ENCODE measurements at places on chromosomes 5 and 9.

DNA sequence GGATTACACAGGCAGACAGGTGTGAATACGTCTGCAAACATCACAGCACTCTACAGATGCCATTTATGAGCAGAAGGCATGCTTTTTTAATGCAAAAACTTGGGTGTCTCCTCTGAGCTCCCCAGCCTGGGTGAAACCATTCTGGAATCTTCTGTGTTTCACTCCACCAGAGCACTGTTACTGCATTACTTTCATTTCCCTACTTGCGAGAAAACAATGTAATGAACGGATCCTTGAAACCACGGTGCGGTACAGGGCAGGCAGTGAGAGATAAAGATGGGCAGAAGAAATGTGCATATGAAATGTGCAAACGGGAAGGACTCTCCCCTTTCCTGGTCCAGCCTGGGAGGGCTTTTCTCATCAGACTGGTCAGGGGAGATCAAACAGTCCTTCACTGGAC, 584.3 kb upstream of the KLF4 start:
- no peak for DNase-seq

- DNase-seq = no peak
Measured at GRCh38 chr5:173922527-173922926, 34.4 kb downstream of the CPEB4 start.

GRCh38 chr9:6134661-6135180, 80.9 kb upstream of the IL33 start:
- DNase-seq = no peak

DNA sequence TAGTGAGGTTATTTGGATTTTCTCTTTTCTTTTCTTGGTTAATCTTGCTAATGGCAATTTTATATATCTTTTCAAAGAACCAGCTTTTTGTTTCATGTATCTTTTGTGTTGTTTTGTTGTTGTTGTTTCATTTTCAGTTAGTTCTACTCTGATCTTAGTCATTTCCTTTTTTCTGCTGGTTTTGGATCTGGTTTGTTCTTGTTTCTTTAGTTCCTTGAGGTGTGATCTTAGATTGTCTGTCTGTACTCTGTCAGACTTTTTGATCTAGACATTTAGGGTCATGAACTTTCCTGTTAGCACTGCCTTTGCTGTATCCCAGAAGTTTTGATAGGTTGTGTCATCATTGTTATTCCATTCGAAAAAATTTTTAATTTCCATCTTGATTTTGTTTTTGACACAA, 399.7 kb downstream of the TLE1 start:
- no peak for DNase-seq

GRCh38 chr5:115575167-115576070, 26.9 kb downstream of the TICAM2 start:
- no peak for DNase-seq

- no peak for DNase-seq
Measured at GRCh38 chr5:17666726-17667235, 32.5 kb downstream of the TAF11L14 start.

GRCh38 chr5:134769206-134769605, 10.6 kb downstream of the DDX46 start:
- DNase-seq = no peak

GRCh38 chr5:106418196-106418595, 1252.5 kb downstream of the EFNA5 start:
- no peak for DNase-seq

GRCh38 chr9:16501141-16501540, 369.3 kb downstream of the BNC2 start:
- no peak for DNase-seq

GRCh38 chr5:79924936-79925893, 65.8 kb downstream of the MTX3 start:
- no peak for DNase-seq

- no peak for DNase-seq
Measured at GRCh38 chr9:97318433-97318832, 11.0 kb downstream of the CCDC180 start.

DNA sequence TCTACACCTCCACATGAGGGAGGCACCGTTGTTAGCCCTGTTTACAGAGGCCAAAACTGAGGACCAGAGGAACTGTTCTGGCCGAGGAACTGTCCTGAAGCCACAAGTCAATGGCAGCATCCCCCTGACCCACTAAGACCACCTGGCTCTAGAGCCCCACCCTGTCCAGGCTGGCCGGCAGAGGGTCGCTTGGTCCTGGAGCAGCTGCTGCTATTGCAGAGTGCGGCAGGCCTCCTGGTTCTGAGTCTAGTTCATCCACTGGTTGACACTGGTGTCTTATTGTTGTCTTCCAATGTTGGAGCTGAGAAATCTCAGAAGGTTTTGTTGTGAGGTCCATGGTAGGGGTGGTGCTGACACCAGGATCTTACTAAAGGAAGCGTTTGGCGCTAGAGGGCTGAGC, 26.6 kb upstream of the ANGPTL2 start:
- no peak for DNase-seq

- no peak for DNase-seq
Measured at GRCh38 chr5:124783794-124784193, 37.4 kb upstream of the ZNF608 start.

DNA sequence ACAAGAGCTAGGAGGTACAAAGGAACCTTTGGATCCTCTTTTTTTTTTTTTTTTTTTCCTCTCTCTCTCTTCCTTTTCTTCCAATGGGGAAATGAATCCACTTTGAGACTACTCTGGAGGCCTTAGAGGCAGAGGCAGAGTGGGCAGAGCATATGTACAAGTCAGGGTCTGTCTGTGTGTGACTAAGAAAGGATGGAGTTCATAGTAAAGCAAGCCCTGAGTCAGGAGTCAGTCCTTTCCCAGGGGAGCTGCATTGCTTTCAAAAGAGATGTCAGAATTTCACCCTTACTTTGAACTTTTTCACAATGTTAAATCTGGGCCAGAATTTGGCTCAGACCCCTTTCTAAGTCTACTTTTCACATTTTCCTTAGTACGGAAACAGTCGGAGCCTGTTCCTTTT, 792.4 kb upstream of the C9orf72 start:
- DNase-seq = no peak

GRCh38 chr9:16062542-16063240, 509.8 kb downstream of the CCDC171 start:
- DNase-seq = no peak

- DNase-seq = no peak
Measured at GRCh38 chr5:170750791-170751190, 32.7 kb upstream of the GABRP start.

- DNase-seq = no peak
Measured at GRCh38 chr5:132760049-132760420, 12.8 kb downstream of the CCNI2 start.

- no peak for DNase-seq
Measured at GRCh38 chr9:6000955-6001354, 14.5 kb downstream of the RANBP6 start.

DNA sequence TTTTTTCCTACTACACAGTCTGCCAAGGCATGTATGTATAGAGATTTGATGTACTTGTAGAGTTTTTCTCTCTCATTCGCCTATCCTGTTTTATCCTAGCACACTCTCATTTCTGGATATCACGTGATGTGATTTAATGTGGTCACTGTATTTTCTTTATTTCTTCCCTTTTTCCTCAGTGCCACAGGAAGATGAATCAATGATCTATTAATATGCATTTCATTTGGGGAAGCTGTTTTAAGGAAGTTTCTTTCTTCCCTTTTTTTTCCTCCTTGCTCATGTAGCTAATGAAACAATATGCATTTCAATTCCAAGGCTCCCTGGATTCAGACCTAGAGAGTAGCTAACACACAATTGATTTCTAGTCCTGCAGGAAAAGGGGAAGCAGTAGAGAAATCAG, 506.3 kb upstream of the WWC1 start:
- no peak for DNase-seq

DNA sequence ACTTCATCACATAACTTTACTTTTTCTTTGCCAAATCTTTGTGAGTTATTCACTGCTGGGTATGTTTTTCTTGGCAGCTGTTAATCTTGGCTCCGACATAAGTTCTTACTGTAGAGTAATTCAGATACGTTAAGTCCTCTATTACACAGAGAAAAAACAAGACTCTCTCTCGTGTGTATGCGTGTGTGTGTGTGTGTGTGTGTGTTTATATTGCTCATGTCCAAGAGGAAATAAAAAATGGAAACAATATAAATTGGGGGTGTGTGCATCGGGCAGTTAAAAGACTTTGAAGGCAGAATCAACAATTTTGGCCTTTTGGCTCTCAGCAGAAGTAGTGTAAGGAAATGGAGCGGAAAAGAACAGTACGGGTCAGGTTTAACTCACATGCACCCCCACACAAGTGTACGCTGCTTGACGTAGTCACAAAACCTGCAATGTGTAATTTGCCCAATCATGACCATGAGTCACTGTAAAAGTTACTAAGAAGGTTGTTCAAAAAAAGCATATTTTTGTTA, 67.2 kb upstream of the IFNE start:
- DNase-seq = no peak

- DNase-seq = no peak
Measured at GRCh38 chr5:646396-647201, 34.5 kb downstream of the CEP72 start.

- no peak for DNase-seq
Measured at GRCh38 chr9:125537442-125538091, 169.4 kb downstream of the MAPKAP1 start.

- DNase-seq = no peak
Measured at GRCh38 chr9:98665501-98665900, 43.2 kb downstream of the GABBR2 start.

- DNase-seq = no peak
Measured at GRCh38 chr9:13281356-13282016, 2.0 kb upstream of the MPDZ start.

GRCh38 chr5:178117923-178118701, 4.8 kb downstream of the N4BP3 start:
- DNase-seq = no peak

GRCh38 chr5:153883854-153884611, 154.7 kb downstream of the FAM114A2 start:
- DNase-seq = no peak

GRCh38 chr9:70255486-70255885, 3.3 kb upstream of the SMC5 start:
- no peak for DNase-seq

DNA sequence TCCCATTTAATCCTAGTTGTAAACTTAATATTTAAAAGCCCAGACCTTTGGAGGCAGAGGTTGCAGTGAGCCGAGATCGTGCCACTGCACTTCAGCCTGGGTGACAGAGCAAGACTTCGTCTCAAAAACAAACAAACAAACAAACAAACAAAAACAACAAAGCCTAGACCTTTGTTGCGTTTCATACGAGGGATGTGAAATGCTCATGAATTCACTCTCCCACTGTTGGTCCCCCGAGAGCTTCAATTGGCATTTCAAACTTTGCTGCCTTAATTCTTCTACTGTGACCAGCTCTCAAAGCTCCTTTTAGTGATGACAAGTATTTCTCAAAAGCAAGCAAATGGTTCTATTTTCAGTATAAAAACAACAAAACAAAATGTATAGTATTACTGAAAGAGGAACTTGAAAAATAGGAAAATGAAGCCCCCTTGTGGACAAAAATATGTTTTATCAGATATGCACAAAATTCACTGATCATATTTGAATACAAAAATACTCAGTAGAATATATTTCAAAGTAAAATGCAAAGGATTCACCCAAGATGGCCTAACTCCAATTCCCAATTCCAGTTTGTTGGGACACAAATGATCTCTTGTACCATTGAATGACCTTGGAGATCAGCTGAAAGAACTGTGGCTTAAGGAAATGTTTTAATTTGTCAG, 140.4 kb downstream of the ESM1 start:
- DNase-seq = peak; percentile 37

DNA sequence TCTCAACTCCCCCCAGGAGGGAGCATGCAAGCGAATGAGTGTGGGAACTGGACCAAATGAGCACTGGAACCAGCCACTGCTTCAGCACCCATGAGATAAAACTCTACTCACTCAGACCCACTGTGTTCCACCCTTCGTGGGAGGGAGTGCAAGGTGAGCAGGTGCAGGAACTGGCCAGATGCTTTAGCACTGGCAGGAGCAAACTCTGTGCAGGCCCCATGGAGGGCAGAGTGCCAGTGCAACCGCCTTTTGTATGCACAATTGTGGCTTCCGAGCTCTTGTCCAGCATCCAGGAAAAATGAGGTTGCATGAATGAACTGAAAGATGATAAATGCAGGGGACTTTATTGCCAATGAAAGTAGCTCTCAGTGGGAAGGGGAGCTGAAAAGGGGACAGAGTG, 67.4 kb upstream of the CCDC112 start:
- DNase-seq = no peak

GRCh38 chr5:59091965-59092364, 509.1 kb downstream of the RAB3C start:
- DNase-seq = no peak

DNA sequence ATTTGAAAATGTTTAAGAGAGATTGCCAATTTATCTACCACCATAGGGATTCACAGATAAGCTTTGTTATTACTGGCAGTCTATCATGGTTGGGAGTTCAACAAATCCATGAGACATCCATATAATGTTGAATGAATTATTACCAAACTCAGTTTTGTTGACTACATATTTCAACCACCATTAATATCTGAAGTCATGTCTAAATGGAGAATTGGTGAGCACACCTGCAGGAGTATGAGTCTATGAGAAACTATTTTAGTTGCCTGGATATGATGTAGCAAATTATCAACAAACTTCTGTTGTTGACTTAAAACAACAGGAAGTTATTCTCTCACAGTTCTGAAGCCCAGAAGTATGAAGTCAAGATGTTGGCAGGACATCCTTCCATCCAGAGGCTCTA, 126.8 kb upstream of the FBXL7 start:
- DNase-seq = no peak

All from NCI-H1105 treated with DMSO at 0.1 percent for 48 hours (cell line).